Stimulated activated CD8-positive, alpha-beta memory T cell treated with anti-CD3 and anti-CD28 coated beads, Interleukin-15, amount 100 ng/mL, for 48 hours (primary cell): ENCODE measurements at places on chromosomes 11 and 22.

- DNase-seq: peak; percentile 49
Observed at GRCh38 chr11:119481021-119481666, 58.2 kb upstream of the THY1 start.

GRCh38 chr11:103585911-103586310 lies 450.5 kb upstream of the DDI1 start:
- no peak for DNase-seq

DNA sequence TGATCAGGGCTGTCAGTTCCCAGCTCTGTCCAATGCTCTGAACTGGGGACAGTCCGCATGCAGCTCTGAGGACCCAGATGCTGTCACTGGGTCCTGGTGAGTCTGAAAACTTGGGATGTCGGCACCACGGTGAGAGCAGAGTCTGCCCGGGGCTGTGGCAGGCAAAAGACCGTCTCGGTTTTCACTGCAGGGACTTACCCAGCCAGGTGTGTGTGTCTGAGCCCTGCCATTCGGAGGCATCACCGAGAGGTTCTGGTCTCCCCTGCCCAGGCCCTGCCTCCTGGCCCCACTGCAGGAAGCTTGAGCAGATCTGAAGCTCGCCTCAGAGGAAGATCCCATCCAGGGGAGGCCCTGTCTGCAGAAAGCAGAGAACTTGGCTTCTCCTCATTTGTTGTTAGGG lies 5.2 kb downstream of the TP53AIP1 start:
- DNase-seq: no peak

- no peak for DNase-seq
Observed at GRCh38 chr22:38120359-38121110, 10.1 kb upstream of the BAIAP2L2 start.
